ENCODE measurements at places on chromosomes 3 and 15. TPM values are rescaled to one million over a fixed set of nuclear protein-coding genes. Genes with fewer than 3 reads are reported as not detected.

COMMD4 gene
- 66.2 TPM for total RNA-seq

DNA sequence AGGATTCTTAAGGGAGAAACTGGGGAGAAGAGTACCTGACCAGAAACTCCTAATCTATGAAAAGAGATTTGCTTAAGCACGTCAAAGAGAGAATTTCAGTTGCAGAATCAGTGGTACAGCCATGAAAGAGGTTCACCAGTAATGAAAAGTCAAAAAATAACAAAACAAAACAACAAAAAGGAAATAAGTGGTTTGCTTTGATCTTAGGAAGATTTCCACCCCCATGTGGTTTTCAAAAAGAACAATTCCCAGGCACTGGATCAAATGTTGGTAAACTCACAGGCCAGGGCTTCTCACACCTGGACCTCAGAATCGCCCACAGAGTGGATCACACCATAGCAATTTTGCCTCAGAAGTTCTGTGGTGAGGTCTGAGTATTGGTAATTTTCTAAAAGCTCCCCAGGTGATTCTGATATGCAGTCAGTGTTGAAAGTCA lies 67.5 kb downstream of the TMEM39A start:
- no peaks in the 10 kb centered on the region for H3K36me3 ChIP-seq
- DNase-seq = no peak
- no peak overlapping the region for H3K27ac ChIP-seq
- peaks cover 3% of the 10 kb centered on the region for H3K27me3 ChIP-seq

GRCh38 chr15:85477061-85477460 lies 96.7 kb downstream of the AKAP13 start:
- H3K4me1 ChIP-seq = peaks cover 43% of the 10 kb centered on the region
- DNase-seq = no peak
- H3K4me3 ChIP-seq = no peak overlapping the region
- H3K36me3 ChIP-seq = no peaks in the 10 kb centered on the region

DNA sequence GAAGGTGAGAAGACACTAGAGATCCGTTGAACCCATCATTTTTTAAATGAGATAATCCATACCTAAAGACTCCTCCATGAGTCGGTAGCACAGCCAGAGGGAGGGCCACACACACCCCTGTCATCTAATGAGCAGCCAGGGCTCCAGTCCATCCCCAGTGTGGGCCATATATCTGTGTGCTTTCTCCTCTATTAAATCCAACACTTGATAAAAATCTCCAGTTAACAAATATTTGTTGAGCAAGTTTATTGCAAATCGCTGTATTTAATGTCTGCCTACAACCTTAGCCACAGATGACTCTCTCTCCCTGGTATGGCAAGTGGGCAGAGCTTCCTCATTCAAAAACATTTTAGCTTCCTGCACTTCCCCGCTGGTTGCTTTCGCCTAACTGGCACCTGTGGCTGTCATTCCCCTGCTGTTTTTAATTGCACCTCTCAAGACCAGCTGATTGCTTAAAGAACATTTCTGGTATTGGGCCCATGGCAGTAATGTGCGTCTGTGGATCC lies 82.8 kb downstream of the SMAD3 start:
- H3K27ac ChIP-seq = no peak overlapping the region
- no peak for DNase-seq
- no peaks in the 10 kb centered on the region for H3K36me3 ChIP-seq
- H3K4me3 ChIP-seq = no peak overlapping the region

SPG21 gene
- total RNA-seq = 82.7 TPM
